ENCODE measurements at places on chromosomes 7 and 10.

- no peak for DNase-seq
Measured at GRCh38 chr10:121268363-121268762, 329.9 kb downstream of the FGFR2 start.

GRCh38 chr7:70599446-70600190, 532.3 kb upstream of the GALNT17 start:
- DNase-seq = no peak

- DNase-seq = no peak
Measured at GRCh38 chr7:70710011-70710480, 421.9 kb upstream of the GALNT17 start.

GRCh38 chr10:113036619-113037018, 86.6 kb downstream of the TCF7L2 start:
- DNase-seq = no peak

DNA sequence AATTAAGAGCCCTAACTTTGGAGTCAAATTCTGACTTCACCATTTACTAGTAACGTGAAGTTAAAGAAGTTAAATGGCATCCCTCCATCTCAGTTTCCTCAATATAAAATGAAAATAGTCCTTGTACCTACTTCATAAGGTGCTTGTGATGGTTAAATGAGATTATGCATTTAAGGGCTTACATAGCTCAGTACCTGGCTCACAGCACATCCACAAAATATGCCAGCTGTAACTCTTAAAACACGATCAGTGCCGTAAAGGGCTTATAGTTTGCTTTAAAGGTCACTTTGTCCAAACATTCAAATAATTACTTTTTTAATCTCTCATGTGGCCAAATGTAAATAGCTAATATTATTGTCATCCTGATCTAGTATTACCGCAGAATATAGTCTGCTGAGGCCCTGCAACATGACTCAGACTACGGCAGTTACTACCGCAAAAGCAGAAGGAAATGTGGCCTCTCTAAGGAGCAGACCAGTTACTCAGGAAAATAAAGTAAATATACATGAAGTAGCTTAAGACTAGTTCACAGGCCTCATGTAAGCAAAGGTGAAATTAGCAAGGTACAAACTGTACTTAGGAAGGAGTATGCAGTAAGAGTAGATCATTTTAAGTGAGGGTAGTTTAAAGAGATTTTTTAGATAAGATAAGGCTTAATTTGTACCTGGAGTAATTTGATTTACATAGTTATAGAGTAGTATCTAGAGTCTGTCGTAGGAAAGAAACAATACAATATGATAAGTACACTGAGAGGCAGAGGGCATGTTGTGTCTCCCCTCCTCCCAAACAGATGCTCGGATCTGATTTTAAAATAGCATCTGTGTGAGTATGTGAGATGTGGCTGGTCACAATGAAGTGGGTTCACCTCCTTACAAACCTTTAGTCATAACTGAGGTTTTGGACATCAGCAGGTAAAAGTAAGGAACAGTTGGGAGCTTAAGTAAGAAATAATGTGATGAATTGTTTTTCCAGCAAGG, 13.1 kb downstream of the CASP2 start:
- DNase-seq = no peak

DNA sequence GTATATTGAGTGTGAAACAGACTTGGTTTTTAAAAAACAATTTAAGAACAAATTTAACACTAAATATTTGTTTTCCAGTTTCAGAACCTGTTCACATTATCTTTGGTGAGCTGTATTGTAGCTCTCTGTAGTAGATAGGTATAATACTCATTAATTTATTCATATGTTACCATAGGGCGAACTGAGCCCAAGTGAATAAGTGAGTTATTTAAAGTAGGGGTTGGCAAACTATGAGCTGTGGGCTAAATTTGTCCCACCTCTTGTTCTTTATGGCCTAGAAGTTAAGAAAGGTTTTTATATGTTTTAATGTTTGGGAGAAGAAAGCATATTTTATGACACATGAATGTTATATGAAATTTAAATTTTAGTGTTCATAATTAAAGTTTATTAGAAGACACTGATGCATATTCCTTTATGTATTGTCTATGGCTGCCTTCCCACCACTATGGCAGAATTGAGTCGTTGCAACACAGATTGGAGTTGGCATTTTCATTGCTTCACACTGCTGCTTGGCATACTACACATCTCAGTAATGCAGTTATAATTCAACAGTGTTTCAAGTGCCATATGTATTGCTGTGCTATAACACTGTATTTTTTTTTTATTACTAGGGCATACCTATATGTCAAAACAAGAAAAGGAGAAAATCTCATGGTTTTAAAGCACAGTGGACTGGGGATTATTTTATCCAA, 146.5 kb downstream of the ADK start:
- DNase-seq = no peak

GRCh38 chr10:30557884-30558283, 71.7 kb downstream of the LYZL2 start:
- DNase-seq = peak; percentile 82
